Right forelimb (tissue), 1 donor: ENCODE measurements at places on chromosomes 13 and 19.
A peak's percentile ranks its signal among the peaks of the same experiment; 100 is the strongest.

DNA sequence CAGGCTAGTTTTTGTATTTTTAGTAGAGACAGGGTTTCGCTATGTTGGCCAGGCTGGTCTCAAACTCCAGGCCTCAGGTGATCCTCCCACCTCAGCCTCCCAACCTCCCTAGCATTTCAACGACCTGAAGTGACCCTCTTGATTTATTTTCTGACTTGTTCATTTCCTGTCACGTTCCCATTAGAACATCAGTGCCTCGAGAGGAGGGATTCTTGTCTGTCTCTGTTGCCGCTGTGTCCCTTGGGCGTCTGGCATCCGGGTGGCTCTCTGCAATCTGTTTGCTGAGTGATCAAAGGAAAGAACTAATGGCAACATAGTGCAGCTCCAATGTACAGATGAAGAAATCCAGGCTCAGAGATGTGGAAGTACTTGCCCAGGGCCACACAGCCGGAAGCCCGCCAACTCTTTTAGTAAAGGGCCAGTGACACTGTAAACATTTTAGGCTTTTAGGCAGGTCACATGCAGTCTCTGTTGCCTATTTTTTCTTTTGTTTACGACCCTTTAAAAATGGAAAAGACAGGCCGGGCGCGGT is 47.5 kb downstream of the NFIC start:
- DNase-seq = no peak

- no peak for DNase-seq
Observed at GRCh38 chr19:750640-751423, at the start of gene MISP. Gene MISP (plus strand): TSS chr19:751112. CDS start chr19:756947, 5,835 bp downstream.

DNA sequence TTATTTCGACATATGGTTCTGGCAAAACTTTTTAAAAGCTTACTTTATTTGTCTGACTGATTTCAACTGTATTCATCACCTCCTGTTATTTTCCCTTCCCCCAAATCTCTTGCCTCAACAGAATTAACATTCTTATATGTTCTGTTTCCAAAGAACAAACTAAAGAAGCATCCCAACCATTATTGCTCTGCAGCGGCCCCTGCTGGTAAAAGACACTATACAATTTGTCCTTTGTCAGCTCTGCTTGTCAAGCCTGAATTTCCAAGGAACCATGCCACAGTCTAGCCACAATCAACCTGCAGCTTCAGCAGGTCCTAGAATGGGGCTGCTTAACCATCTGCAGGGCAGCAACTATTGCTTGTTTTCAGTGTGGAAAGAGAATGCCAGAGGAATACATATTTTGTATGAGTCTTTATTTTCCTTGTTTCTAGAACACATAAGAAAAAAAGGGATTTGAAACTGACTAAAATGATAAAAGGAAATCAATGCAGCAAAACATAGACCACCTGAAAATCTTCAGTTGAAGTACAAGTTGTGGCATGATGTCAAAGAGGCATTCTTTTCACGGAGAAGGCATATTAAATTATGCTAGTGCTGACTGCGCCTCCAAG is 845.3 kb downstream of the DIAPH3 start:
- peak; percentile 86 for DNase-seq

DNA sequence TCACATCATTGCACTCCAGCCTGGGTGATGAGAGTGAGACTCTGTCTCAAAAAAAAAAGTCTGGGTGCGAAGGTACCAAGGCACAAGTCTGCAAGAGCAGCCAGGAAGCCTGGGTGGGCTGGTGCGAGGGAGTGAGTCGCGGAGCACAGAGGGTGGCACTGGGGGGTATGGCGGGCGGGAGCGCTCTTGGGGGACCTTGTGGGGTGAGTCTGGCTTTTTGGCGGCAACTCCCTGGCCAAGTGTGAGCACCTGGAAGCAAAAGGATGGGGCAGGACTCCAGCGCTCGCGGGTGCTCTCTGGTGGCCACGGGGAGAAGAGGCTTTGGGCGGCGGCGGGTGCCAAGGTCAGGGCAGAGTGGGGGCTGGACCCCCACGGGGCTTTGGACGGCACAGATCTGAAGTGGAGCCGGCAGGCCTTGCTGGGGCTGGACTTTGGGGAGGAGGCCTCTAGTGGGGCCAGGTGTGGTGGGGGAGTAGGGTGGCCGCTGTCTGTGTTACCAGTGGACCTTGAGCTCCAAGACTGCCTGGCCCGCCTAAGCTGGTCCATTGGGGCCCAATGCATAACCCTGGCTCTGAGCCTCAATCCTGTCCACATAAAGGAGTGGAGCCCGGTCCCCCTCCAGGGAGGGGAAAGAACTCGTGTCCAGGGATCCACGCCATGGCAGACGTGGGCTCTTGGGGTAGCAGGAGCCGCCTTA is 1.6 kb downstream of the P2RY11 start:
- no peak for DNase-seq

GRCh38 chr13:76023652-76024051 is 387.5 kb downstream of the LMO7 start:
- DNase-seq = no peak

DNA sequence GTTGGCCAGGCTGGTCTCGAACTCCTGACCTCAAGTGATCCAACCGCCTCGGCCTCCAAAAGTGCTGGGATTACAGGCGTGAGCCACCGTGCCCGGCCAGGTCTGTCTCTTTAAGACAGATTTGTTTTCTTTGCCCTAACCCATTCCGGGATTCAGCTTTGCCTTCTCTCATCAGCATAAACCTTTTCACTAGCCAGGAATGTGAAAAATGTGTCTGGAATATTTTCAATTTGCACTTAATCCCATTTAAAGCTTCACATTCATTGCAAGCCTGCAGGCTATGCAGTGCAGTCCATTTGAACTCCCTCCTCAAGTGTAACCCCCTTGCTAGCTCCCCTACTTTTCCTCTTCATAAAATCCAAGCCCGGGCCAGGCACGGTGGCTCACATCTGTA is 880 bp upstream of the TMEM160 start:
- DNase-seq = no peak

GRCh38 chr19:11208561-11209471 is 11.5 kb upstream of the KANK2 start:
- DNase-seq = no peak

DNA sequence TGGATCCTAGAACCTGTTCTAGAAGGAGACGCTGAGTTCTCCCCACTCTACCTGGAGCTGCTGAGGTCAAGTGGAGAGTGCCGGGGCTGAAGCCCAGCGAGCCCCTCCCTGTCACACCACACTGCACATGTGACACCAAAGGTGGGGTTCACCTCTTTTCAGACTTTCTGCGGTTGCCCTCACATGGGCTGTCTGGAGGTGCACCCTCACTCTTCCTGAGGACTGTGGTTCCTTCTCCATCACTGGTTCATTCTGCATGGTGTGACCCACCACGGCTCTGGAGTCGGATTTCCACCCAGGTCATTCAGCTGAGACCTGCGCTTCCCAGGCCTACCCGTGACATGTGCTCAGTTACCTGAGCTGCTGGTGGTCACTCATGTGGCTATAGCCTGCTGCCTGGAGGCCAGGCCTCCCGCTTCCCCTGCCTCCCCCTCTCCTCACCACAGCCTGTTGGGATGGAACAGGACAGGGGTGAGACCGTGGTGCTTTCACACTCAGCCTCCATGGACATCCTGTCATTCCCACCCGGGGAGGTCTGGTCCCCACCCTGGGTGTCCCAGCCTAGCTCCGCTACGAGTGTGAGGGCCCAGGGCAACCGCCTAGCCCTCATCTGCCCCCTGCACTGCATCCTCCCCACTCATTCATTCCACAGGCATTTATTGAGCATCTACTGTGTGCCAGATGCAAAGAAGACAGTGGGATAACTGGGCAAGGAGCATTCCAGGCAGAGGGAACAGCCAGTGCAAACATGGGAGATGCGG is 605 bp upstream of the A1BG start:
- DNase-seq = peak; percentile 32

- DNase-seq = no peak
Observed at GRCh38 chr13:64556376-64556775, 2673.8 kb downstream of the PCDH9 start.

GRCh38 chr19:46958532-46958931 is 61.1 kb upstream of the NPAS1 start:
- no peak for DNase-seq

GRCh38 chr19:11964496-11964857 is 363 bp upstream of the ZNF763 start:
- DNase-seq = no peak

DNA sequence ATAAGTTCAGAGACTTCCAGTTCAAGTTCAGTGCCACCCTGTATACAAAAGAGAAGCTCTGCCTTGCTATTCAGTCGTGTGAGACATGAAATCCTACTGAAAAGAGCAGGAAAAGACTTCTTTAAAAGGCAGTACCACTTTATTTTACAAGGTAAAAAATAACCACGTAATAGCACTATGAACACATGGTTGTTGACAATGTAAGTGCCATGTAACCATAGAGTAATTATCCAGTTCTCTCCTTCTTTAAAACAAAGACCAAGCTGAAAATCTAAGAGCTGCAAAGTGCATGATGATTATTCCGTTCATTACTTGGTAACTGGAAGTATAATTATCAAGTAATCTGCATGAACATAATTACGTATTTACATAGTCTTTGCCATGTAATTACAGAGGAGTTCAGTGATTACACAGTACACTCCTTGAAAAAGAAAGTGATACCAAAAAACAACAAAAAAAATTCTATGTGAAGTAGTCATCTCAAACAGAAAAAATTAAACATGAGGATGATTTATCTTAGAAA is 288.7 kb downstream of the EFNB2 start:
- DNase-seq = no peak

DNA sequence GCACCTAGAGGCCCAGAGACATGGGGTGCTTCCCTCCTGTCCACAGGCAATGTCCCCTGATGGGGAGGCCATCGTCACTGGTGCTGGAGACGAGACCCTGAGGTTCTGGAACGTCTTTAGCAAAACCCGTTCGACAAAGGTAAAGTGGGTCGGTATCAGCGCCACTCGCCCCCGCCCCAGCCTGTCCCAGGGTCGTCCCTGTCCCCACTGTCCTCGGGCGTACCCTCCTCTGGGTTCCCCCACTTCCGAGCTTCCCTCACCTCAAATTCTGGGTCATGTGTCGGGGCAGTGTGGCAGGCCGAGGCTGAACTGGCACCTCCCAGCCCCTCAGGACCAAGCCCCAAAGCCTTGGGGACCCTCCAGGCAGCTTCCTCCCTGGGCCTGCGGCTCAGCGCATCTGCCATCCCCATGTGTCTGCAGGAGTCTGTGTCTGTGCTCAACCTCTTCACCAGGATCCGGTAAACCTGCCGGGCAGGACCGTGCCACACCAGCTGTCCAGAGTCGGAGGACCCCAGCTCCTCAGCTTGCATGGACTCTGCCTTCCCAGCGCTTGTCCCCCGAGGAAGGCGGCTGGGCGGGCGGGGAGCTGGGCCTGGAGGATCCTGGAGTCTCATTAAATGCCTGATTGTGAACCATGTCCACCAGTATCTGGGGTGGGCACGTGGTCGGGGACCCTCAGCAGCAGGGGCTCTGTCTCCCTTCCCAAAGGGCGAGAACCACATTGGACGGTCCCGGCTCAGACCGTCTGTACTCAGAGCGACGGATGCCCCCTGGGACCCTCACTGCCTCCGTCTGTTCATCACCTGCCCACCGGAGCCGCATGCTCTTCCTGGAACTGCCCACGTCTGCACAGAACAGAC is 4.4 kb upstream of the TEKTIP1 start:
- DNase-seq = no peak

- DNase-seq = peak; percentile 94
Observed at GRCh38 chr19:14090509-14091080, at the start of gene SAMD1. Gene SAMD1 (minus strand): TSS chr19:14090751.

- no peak for DNase-seq
Observed at GRCh38 chr13:43294412-43294811, 271.0 kb downstream of the DNAJC15 start.

DNA sequence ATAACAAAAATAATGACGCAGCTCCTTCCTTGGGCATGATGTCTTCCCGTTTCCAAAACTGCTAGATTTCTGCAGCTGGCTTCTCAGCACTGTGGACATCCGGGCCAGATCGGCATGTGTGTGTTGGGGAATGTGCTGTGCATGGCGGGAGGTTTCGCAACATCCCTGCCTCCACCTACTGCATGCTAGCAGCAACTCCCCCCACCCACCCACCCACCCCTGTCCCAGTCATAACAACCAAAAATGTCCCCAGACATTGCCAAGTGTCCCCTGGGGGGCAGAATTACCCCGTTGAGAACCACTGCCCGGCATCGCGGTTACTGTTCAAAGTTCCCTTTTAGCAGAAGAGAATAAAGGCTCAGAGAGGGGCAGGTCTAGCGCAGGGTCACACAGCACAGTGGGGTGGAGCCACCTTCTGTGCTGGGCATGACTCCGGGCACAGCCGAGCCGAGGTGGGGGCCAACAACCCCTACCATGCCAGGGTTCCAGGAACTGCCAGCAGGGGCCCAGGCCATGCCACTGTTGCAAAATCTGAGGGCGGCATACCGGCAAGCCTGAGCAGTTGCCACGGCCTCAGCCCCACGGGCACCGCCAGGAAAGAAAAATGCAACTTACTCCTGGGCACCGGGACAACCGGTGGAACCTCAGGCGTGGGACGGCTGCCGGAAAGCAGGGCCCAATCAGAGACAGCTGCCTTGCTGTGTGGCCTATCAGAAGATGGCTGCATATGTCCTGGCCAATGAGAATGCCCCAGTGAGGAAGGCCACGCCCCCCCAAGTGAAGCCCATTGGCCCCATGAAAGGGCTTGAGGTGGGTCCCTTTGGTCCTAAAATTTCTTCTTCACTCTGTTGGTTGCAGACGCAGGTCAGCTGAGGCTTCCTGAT is 22.5 kb upstream of the NFIC start:
- DNase-seq = no peak

GRCh38 chr19:5045956-5046338 is 77.0 kb downstream of the KDM4B start:
- DNase-seq = no peak

DNA sequence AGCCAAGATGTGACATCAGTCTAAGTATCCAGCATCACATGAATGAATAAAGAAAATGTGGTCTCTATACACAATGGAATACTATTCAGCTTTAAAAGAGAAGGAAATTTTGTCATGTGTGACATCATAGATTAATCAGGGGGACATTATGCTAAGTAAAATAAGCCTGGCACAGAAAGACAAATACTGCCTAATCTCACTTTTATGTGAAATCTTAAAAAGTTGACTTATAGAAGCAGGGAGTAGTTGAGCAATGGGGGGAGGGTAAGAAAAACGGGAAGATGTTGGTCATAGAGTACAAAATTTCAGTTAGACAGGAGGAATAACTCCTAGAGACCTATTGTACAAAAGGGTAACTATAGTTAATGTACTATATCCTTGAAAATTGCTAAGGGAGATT is 10.4 kb upstream of the LCP1 start:
- no peak for DNase-seq
